Activated naive CD4-positive, alpha-beta T cell treated with anti-CD3 and anti-CD28 coated beads for 36 hours (primary cell): ENCODE measurements at places on chromosomes 11 and 22. TPM values are rescaled to one million over a fixed set of nuclear protein-coding genes. Genes with fewer than 3 reads are reported as not detected.
A peak's percentile ranks its signal among the peaks of the same experiment; 100 is the strongest.

DNA sequence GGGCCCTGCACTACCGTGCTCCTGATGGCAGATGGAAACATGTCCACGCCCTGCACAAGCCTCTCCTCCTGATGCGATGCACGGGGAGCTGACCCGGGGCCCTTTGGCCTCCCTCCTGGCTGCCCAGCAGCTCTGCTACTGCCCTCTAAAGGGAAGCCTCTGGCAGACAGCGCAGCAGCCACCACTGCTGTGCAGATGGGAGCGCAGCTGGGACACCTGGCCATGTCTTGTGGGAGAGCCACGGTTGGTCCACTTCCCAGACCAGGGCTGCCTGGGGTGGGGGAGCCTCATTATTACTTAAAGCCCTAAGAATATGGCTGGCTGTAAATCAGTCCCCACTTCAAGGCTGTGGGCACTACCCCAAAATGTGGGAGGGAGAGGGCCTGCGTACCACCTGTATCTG, 38.3 kb downstream of the TBX1 start:
- no peak for DNase-seq

Gene C11orf87
- total RNA-seq, result not detected

GRCh38 chr22:28899199-28899853, 16.0 kb downstream of the ZNRF3 start:
- peak; percentile 58 for DNase-seq

GRCh38 chr11:124644426-124645280, 22.0 kb downstream of the TBRG1 start:
- peak; percentile 26 for DNase-seq

Gene ATG16L2
- total RNA-seq, result 105 TPM

DNA sequence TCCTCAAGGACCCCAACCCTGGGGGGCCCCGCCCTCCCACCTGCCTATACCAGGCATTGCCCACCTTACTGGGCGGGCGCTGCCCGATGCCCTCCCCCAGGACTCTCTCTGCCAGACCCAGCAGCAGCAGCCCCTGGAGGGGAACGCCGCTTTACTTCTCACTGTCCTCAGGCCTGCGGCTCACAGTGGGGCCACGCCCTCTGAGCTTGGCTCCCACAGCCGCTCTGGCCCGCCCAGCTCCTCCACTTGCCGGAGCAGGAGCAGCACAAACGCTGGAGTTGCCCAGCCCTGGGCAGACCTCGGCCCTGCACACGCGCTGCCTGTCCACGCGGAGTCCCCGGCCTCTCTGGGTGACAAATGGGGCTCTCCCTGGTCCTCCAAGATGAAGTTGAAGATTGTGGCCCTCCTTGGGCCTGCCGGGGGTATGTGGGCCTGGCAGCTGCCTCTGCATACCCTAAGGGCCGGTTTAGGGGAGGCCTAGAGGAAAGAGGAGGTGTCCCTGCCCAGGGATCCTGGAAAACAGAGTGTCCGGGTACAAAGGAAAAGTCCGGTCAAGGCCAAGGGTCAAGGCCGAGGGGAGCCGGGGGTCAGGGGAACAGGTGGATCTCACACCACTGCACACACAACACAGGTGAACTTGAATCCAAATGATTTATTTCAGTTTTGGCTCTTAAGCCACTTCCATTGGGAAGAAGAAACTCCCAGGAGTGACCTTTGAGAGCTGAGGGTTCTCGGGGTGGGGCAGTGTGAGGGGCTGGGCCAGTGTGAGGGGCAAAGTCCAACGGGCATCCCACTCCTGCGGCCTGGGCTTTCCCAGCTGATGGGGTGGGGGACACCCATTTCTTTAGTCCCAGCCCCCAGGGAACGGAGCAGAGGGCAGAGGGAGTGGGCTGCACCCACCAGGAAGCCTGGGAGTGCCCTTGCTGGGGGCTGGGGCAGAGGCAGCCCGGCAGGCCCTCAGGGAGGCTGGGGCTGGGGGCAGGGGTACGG, 674 bp upstream of the BAIAP2L2 start:
- DNase-seq, result no peak

Gene GTF2H1
- total RNA-seq, result 34.1 TPM

DNA sequence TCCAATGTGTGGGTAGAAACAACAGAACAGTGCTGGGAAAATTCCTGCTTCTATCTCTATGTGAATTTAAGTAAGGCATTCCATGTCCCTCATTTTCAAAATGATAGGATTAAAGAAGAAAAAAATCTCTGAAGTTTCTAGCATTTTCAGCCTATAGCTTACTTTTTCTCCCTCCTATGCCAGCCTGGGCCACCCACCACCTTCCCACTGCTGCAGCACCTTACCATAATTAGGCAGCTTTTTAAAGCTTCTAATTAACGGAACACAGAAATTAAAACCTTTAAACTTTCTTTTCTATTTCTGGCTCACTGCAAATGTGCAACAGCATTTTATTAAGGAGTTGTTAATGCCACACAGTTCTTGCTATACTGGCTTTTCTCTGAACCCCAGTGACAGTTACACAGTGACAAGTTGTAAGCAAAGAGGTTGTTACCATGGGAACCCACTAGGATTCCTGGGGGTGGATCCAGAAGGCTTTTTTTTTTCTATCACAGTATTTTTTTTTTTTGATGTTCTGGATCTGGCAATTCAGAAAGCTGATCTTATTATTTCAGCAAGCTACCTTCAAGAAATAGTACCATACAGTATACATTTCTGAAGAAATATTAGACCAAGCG, 20.2 kb downstream of the CELF1 start:
- DNase-seq, result no peak

Gene LRRC32
- 3.0 TPM for total RNA-seq

GRCh38 chr11:34926831-34927132, 10.4 kb downstream of the PDHX start:
- no peak for DNase-seq

- DNase-seq, result peak; percentile 91
Measured at GRCh38 chr11:110349138-110349996, 53.0 kb upstream of the RDX start.

GRCh38 chr11:61791737-61792309, 576 bp downstream of the TMEM258 start:
- peak; percentile 73 for DNase-seq

- no peak for DNase-seq
Measured at GRCh38 chr22:50602338-50602700, 1.7 kb downstream of the MAPK8IP2 start.

GRCh38 chr11:74175920-74176319, 4.8 kb downstream of the PPME1 start:
- no peak for DNase-seq

DNA sequence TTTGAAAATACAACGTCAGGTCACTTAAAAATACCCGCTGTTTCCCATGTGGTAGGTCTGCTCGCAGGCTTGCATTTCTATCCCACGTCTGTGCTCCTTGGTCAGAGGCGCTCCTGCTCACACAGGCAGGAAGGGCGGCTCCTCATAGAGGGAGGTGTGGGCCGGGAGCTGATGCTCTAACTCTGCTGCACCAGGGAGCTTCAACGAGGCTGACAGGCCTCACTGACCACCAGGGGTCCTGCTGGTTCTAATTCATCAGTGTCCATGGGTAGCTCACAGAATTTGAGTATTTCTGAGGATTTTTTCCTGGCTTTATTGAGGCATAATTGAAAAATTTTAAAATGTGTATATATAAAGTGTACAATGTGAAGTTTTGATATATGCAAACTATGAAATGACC, 68.5 kb downstream of the PIWIL3 start:
- DNase-seq, result no peak

GRCh38 chr22:22948651-22949571, 61.3 kb downstream of the IGLL5 start:
- no peak for DNase-seq

- no peak for DNase-seq
Measured at GRCh38 chr22:46687048-46687444, 51.0 kb downstream of the CERK start.

GRCh38 chr11:116928102-116928777, 90.8 kb upstream of the APOA1 start:
- peak; percentile 34 for DNase-seq
